SK-N-SH (cell line): ENCODE measurements at places on chromosomes 2 and 18.

GRCh38 chr2:65790676-65790935 is 358.2 kb upstream of the SPRED2 start:
- DNase-seq = no peak

GRCh38 chr2:218547978-218548377 is 20.2 kb downstream of the USP37 start:
- no peak for DNase-seq

GRCh38 chr2:131037398-131038257 is 55.6 kb downstream of the FAM168B start:
- DNase-seq = peak; percentile 31

GRCh38 chr18:39497821-39498220 is 1932.2 kb upstream of the CELF4 start:
- no peak for DNase-seq

DNA sequence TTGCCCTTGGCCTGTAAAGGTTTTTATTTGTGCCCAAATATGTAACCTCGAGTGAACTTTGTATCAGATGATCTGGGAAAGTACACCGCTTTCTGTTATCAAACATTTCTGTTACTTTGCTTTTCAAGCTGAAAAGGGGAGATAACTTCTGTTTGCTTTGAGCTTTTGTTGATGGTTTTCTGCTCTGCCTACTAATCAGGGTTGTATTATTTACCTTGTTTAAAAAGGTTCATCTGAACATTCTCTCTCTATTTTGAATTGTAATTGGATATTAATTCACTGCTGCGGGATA is 79.4 kb downstream of the XRCC5 start:
- DNase-seq = no peak

- DNase-seq = no peak
Measured at GRCh38 chr2:210324458-210324857, 9.5 kb upstream of the MYL1 start.

DNA sequence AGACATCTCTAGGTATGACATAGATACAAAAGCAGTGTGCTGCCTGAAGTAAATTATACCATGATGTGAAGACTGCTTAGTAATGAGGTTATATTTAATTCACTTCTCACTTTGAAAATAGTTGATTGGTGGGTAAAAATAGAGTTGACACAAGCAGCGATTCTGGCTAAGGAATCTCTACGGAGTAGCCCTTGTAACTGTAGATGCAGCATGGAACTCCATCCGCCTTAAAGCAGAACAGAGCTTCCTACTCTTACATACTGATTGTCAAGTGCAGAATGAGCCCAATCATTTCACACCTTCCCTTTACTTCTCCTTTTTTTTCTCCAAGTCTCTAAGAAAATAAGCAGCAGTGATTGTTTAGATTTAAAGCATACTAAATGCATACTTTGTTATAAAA is 1594.6 kb upstream of the SLC39A10 start:
- DNase-seq = no peak

GRCh38 chr18:10727477-10727876 is 201.7 kb downstream of the NAPG start:
- DNase-seq = no peak

DNA sequence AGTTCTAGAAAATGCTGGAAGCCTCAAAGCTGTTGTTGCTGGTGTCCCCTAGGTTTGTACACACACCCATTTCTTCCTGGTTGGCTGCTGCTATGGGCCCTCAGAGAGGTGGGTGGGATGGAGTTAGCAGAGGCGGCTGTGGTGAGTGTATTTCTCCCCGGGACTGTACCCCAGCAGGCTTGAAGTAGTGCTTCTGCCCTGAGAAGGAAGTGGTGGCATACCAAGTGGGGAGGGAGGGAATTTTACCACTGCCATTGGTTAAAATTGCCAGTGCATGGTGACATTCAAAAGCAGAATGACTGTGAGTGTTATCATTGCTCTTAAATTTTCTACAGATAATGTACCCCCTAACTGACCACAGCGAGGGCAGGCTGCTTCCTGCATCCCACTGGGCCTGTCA is 125.6 kb upstream of the CAPN13 start:
- DNase-seq = no peak

- no peak for DNase-seq
Measured at GRCh38 chr2:73762571-73762970, 17.3 kb downstream of the DUSP11 start.

- DNase-seq = no peak
Measured at GRCh38 chr2:53901192-53901591, 41.4 kb upstream of the GPR75 start.

DNA sequence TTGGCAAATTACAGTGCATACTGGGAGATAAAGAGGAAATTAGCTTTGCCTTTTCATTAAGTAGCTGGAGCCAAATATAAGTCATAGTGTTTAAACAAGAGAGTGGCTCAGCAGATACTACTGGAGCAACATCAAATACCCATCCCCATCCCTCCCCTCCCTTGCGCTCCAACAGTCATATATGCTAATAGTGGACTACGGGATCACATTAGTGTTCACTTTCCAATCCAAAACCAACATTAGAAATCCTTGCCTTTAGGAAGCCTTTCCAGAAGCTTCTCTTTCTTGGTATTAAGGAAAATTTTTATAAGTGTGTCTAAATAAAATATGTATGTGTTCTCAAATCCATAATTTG is 1669.3 kb downstream of the SUCLG1 start:
- DNase-seq = no peak

- DNase-seq = no peak
Measured at GRCh38 chr18:78908462-78909260, 71.0 kb upstream of the SALL3 start.

GRCh38 chr2:213199871-213200270 is 48.5 kb upstream of the IKZF2 start:
- DNase-seq = no peak

DNA sequence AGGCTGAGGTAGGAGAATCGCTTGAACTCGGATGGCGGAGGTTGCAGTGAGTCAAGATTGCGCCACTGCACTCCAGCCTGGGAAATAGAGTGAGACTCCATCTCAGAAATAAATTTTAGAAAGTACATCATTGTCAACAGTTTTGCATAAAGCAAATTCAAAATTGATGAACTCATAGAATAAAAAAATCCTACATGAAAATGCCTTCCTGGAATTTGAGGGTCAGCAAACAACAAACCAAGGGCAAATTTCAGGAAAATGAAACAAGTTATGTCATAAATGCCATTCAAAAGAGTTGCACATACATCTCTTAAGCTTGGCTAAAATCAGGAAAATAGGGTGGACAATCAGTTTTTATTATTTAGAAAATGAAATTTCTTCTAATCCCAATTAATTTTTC is 45.1 kb downstream of the COL5A2 start:
- no peak for DNase-seq

DNA sequence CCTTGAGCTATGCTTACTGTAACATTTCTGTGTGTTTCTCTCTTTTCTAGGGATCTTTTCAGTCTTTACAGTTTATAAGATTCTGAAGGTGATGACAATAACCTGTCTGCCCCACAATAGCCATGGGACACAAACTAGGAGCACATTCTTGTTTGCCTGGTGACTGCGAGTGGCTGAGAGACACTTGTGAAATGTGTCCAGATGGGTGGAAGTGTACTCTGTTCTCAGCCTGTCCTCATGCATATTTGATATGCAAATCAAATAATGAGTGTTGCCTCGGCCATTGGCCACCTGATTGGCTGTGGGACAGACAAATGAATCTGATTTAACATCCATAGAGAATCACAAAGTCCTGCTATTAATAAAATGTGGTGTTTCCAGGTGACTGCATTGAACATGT is 246.2 kb downstream of the HNMT start:
- no peak for DNase-seq

DNA sequence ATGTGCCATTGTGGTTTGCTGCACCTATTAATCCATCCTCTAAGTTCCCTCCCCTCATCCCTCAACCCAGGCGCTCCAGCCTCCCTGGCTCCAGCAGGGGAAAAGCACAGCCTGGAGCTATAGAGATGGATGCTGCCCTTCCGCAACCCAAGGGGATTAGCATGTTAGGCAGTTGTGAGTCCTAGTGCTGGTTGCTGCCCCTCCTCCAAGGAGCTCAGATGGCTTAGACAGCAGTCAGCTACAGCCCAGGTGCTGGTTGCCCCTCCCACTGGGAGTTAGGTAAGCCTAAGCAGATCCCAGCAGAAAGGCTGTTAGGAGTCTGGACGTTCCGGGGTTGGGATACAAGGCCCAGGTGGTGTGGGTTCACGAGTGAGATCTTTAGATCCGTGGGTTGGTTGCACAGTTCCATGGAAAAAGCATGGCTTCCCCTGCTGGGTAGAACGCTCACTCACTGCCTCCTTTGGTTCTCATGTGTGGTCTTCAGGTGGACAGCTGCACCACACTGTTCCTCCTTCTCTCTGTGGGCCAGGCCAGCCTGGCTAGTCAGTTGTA is 446.1 kb downstream of the ZNF804A start:
- no peak for DNase-seq

- no peak for DNase-seq
Measured at GRCh38 chr2:887639-888038, 63.0 kb upstream of the SNTG2 start.

DNA sequence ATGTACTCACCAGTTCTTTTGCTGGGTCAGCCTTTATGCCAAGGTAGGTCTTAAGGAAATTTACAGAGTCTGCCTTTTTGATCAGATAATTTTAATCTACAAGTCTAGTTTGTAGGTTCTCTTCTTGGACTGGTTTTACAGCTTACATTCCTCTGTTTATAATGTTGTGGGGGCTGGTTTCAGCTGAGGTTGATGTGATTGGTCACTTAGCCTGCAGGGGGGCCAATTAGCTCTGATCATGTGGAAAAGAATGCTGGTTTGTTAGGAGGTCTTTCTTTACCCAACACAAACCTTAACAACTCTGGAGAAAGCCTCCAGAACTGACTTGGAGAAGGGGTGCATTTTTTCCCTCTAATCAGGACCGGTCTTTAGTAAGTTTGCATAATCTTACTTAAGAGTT is at the start of gene KCNJ13:
TSS of gene KCNJ13 (minus strand) at position 131 of the 400 bp plus-strand sequence. CDS start 5,203 bp downstream, outside the sequence.
- no peak for DNase-seq

DNA sequence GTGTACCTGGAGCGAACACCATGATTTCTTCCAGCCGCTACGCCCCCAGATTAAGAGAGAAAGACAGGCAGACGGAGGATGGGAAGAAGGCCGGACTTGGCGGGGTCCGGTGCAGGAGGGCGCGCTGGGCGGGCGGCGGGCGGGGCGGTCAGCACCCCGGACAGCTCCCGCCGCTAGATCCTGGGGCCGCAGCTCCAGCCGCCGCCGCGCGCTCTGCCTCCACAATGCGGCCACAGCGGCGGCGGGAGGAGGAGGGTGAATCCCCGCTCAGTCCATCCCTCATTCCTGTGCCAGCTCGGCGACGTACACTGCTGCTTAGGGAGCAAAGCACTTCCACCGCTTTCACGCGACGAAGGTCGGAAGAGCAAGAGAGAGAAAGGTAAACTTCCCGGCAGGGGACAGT is at the start of gene AKAIN1:
TSS of gene AKAIN1 (minus strand) at position 226 of the 403 bp plus-strand sequence. CDS start at position 22, 204 bp downstream.
- DNase-seq = peak; percentile 60
